ENCODE measurements at places on chromosomes 6 and 20.
A peak's percentile ranks its signal among the peaks of the same experiment; 100 is the strongest.

- DNase-seq = peak; percentile 16
Measured at GRCh38 chr6:70166088-70166958, 136.6 kb downstream of the COL9A1 start.

DNA sequence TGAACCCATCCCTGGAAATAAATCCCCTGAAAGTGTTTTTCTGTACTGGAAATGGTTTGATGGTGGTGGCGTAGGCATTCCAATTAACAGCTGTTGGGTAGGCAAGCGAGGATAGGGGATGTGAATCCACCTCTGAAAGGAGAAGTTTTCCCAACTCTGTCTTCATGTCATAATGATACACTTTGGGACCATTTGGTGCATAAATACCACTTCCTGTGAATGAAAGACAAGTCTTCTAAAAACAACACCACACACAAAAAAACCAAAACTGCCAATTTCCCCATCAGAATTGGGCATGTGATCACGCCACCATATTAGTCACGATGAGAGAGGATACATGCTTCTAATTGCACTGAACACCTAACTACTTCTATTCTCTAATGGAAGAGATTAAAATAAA is 6.4 kb downstream of the VNN2 start:
- DNase-seq = no peak

- peak; percentile 2 for DNase-seq
Measured at GRCh38 chr6:21164768-21165326, 428.7 kb upstream of the SOX4 start.

- DNase-seq = no peak
Measured at GRCh38 chr6:107713563-107713962, 110.5 kb downstream of the SCML4 start.

DNA sequence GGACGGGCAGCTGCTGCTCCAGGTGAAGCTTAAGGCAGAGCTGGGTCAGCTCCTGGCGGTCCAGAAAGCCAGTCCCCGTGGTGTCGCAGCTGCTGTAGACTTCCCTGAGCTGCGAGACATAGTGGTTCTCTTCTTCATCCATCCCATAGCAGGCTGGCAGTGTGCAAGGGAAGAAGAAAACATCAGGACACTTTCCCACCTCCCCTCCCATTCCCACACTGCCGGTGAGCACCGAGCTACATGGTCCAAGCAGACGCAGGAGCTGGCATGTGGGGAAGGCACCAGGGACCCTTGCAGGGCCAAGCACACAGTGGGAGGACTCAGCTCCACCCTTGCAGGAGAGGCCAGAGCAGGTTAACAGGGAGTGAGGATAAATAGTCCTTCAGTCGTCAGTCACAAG is 58.9 kb downstream of the NINL start:
- DNase-seq = no peak

DNA sequence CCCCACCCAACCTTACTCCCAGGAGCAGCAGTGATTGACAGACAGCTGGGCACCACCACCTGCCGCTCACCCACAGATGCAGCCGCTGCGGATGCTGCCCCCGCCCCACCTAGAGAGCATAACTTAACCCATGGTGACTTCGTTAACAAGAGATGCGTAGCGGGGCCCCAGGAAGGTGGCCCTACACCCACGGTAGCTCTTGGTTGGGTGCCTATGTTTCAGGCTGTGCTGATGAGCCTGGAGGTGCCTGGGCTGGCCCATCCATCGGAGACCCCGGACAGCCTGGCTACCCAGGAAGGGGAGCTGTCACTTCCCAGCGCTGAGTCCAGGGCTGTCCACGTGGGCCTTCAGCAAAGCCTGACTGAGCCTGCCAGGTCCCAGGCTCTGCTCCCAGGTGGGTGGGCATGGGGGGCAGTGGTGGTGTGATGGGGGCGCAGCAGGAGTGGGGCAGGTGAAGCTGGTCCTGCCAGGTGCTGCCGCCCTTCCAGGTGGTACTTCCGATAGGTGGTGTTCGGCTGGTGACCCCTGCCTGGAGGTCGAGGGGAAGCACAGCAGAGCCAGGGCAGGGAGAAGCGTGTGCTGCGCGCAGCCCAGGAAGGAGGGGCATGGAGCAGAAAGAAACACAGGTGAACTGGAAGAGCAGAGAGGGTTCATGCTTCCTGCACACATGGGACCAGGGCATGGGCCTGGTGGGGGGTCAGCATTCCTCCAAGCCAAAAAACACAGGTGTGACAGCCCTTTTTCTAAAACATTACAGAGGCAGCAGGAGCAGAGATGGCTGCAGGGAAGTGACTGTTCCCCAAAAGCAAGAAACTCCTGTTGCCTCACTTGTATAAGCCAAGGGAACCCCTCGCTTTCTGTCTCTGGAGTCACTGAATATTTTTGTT is 56.9 kb downstream of the SYNJ2 start:
- no peak for DNase-seq

- no peak for DNase-seq
Measured at GRCh38 chr6:111626441-111626840, 20.8 kb upstream of the TRAF3IP2 start.

DNA sequence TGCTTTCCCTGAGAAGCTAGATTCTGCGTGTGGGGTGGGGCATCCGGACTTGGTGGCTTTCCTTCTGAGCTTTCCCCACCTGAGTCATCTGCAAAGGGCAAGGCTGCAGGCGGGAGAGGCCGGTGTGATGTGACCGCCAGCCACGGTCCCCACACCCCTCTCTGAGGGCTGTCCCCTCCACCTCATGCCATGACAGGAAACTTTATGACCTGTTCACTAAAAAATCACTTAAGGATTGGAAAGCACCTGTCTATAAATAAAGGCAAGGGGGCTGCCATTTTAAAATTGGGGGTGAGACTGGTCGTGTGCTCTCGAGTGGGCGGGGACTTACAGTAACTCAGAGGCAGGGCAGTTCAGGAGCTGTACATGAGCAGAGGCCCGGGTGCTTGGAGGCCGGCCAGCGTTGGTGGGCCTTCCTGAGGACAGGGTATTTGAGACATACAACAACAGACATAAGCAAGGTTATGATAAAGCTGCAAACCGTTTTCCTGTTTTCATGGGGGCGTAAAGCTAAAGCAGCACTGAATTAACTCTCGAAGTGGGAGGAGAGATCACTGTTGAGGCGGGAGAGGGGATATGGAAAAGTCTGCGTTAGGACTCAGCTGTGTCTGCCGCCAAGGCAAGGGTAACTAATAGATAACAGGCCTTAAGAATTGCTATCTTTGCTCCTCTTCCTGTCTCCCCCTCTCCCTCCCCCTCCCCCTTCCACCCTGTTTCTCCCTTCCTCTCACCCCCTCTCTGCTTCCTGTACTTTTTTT is 16.1 kb upstream of the SERPINB1 start:
- peak; percentile 94 for DNase-seq

GRCh38 chr6:167103041-167103891 is 19.6 kb upstream of the CCR6 start:
- DNase-seq = no peak

DNA sequence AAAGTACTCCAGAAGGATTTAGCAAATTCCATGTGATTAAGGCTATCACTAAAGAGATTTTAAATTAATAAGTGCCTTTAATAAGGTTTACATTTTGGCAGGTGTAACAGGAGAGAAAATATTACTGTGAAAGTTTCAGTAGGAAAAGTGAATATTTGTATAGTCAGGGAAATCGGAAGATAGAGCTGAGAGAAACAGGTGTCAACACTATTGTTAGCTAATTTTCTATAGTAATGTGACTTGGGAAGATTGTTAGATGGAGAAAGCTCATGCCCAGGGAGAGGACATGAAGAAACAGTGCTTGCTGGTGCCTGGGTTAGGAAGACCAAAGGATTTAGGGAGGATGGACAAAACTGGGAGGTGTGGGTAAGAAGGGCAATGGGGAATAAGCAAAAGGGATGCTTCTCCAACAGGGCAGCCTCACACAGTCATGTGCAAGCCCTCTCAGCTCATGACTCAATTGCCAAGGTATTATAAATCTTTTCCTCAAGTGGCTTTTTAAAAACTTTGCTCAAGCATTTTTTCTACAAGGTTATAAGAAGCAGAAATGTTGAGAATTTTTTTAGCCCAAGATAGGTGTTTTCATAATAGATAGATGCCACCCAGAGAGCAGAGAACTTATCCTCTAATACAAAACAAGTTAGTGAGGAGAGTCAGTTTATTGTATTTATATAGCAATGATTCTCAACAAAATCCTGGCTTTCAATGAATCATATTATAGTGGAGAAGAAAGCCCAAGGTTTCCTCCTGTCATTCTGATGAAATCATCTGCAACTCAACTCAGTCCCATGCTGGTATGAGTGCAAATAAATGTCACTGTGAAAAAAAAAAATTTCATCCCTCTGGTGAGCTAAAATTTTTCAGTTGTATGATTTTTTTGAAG is 325.2 kb upstream of the NT5E start:
- peak; percentile 15 for DNase-seq

DNA sequence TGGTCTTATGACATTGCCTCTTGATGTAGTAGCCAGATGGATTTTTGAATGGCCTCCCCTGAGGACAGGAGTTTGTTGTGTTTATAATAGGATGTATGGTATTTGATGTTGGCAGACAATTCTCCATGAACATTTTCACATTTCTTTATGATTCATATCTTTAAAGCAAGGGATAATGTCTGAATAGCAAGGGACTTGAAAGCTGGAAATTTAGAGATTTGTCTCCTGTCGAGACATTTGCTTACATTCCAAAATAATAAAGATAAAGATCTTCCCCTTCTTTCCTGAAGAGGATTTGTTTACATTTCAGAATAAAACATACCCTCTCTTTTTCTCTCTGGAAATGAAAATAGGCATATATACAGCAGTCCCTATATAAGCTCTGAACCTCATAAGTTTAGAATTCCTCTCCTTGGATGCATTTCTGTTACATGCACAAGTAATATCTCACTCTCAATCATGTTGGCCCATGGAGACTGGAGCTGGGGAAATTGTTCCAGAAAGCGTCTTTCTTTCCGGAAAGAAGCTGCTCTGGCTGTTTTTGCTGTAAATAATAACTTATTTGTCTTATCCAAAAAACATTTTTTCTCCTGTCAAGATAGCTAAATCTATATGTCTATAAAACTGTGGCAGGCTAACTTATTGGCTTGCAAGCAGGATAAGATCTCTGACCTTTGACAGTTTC is 42.5 kb upstream of the ASCC3 start:
- no peak for DNase-seq

GRCh38 chr6:109824105-109824504 is 133.0 kb downstream of the FIG4 start:
- no peak for DNase-seq

DNA sequence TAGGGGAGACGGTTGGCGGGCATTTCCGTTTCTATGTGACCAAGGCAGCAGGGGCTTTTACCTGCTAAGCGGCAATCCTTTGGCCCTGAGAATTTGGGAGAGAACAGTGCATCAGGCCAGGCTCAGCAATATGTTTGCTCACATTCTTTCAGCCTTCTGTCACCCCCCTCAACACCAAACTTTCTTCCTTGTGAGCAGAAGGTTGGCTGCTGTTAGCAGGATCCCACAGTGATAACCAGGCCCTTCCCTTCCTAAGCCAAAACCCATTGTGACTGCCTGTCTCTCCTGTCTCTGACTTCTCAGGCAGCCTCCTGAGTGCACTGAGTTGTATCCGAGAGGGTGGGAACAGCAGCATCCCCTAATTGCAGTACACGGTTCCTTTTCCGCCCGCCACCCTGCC is 43.7 kb downstream of the STK35 start:
- DNase-seq = no peak

DNA sequence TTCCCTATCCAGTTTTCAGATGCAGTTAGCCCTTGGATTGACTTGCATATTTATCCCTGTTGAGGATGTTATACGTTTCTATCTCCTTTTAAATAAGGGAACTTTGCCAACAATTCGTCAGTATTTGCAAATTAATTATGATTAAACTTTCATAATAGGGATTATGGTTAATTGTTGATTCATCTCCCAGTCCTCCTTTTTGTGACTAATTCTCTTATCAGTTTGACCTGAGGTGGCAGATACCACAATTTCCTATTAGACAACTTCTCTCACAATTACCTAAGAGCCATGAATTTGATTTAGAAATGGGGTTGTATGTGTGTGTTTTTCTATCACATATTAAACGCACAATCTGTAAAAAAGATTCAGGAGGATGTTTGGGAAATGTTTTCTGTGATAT is 172.9 kb downstream of the LAMA2 start:
- no peak for DNase-seq

GRCh38 chr6:108127056-108127455 is 38.8 kb upstream of the NR2E1 start:
- DNase-seq = no peak

DNA sequence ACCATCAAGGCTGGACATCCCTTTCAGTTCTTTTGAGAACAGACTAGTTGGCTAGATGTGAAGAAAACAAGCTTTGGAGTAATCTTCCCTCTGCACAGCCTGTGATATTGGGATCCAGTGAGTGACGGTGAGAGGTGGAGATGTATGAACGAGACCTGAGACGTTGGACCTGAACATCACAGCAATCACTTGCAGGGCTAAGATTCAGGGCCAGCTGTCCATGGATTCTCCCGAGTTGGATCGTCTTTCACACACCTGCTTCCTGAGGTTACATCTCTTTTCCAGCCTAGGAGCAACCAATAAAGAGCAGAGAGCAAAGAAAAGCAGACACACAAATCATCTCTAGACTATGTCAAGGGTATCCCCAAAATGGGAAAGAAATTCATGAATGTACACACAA is 30.0 kb upstream of the TMEM14A start:
- DNase-seq = no peak

- no peak for DNase-seq
Measured at GRCh38 chr20:19081937-19082336, 130.5 kb upstream of the SLC24A3 start.

GRCh38 chr6:117441824-117442264 is 16.1 kb upstream of the ROS1 start:
- DNase-seq = no peak

DNA sequence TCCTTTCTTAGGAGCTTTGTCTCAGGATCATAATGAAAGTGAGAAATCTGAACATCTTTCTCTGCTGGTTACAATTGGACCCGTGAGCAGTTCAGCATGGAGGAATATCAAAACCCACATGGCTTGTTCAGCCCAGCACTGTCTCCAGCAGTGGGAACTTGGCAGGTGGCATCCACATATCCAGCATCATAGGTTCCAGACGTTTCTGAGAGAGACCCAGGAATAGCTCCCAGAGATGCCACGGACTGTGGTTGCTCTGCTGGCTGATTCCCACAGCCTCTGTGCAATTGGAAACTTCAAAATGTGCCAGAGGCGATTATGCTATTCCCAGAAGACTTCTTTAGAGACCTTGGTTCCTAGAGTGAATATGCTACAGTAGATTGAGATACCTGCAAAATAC is 76.4 kb downstream of the PHACTR2 start:
- DNase-seq = no peak

- DNase-seq = no peak
Measured at GRCh38 chr6:89239338-89239737, 22.2 kb upstream of the GABRR1 start.

DNA sequence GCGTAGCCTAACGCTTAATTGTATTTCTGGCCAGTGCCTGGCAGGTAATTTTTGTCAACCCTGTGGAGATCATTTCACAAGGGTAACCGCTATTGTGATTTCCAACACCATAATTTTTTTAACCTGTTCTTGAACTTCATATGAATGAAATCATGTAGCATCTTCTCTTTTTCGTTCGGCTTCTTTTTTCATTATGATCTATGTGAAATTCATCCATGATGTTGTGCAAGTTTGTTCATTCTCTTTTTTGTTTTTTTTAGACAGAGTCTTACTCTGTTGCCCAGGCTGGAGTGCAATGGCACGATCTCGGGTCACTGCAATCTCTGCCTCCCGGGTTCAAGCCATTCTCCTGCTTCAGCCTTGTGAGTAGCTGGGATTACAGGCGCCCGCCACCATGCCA is 42.5 kb upstream of the TGM3 start:
- no peak for DNase-seq

Measured in HCT116 (cell line).